ENCODE measurements at places on chromosomes 2 and 18.

DNA sequence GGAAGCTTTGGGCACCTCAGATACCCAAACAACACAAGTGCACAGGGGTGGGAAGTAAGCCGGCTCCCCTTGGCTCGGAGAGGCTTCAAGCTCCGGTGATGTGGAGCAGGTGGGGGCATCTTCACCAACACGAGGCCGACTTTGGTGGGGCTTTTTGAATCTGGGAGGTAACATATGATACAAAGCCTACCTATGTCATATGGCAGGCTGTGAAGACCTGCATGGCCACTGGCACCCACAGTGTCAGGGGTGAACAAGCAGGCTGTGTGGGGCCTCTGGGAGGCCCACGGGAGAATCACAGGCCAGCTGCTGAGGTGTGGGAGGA is 109.0 kb downstream of the EIPR1 start:
- DNase-seq, result no peak

- DNase-seq, result no peak
These were observed 154.7 kb downstream of the EML6 start for GRCh38 chr2:54878182-54878581.

DNA sequence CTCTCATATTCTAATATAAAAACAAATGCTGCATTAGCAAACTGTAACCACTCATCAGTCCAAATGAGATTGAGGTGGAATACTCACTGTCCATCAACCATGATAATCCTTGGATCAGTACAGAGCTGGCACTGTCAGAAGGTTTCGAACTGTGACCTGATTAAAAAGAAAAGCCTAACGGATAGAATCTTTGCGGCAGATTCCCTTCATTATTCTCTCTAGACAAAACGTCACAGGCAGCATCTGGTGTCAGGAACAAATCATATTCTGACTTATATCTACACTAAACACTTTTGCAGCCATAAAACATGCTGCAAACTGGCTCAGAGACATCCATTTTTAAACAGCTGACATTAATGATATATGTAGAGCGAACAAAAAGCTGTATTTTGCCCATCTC is 677.7 kb upstream of the NXPH2 start:
- DNase-seq, result no peak

GRCh38 chr2:208657468-208657867 is 250.9 kb downstream of the PTH2R start:
- no peak for DNase-seq

- DNase-seq, result no peak
These were observed 31.9 kb upstream of the EML4 start for GRCh38 chr2:42137125-42137841.

DNA sequence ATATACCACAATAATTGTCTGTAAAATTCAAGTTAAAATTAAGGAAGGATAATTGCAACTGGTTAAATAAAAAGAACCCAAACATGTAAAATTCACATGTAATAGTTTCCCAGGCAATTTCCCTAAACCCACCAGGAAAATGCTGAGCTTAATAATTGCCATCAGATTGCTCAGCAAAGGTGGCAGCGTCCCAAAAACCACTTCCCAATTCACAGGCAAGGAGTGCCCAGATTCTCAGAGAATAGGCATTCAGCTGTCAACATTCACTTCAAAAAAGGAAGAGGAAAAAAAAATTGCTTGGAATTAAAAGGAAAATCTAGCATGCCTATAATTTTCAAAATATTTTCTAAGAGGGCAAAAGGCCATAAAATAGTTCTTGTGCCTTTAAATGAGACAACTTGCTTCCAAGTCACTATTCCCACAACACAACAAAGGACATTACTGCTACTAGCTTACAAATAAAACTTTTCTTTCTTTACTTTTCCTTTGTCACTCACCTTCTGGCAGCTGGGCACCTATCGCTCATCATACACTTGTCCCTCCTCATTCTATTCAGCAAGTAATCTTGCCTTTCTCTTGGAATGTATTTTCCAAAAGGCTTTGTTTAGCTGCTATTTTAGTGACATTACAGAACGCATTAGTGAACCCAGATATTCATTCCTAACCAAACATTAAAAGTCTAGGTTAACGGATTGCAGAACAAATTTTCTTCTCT is 15.2 kb downstream of the SRBD1 start:
- no peak for DNase-seq

DNA sequence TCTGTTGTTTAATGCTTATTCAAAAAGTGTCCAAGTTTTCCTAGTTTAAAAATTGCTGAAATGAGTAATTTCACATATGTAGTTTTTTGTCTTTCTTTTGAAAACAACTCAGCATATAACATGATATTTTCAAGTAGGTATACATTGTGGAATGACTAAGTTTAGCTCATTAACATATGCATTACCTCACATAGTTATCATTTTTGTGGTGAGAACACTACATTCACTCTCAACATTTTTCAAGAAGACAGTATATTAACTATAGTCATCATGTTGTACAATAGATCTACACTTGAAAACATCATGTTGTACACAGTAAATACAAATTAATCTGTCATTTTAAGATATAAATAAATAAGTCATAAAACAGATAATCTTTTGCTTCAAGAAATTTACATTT is 340.0 kb downstream of the CCDC85A start:
- DNase-seq, result no peak

DNA sequence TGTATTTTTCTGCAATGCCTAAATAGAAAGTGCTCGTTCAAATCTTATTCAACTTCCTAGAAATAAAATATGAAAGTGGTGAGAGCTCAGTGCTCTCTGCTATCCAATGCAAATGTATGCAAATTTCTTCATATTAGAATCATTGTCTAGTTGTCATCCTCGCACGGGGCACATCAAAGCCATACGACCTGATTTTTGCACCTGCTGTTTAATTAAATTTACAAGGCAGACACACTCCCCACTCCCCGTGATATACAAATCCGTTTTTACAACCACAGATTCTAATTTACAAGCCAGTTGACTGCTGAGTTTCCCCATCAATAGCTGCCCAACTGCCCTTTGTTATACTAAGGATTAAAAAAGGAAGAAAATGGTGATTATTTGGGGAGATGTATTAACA is 284.6 kb downstream of the RNF144A start:
- no peak for DNase-seq

DNA sequence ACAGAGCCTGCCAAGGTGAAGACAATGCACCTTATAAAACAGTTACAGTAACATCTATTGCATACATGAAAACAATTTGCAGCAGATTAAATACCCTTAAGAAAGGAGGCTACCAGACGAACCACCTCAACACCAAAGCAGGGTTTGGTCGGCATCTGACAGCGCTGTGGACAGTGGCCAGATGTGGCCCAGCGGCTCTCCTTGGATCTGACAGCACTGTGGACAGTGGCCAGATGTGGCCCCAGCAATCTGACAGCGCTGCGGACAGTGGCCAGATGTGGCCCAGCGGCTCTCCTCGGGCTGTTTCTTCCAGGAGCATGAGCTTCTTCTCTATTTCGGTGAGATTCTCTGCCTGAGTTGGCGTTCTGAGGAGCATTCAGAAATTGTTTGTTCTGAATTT is 211.6 kb downstream of the ANKRD30B start:
- DNase-seq, result no peak

DNA sequence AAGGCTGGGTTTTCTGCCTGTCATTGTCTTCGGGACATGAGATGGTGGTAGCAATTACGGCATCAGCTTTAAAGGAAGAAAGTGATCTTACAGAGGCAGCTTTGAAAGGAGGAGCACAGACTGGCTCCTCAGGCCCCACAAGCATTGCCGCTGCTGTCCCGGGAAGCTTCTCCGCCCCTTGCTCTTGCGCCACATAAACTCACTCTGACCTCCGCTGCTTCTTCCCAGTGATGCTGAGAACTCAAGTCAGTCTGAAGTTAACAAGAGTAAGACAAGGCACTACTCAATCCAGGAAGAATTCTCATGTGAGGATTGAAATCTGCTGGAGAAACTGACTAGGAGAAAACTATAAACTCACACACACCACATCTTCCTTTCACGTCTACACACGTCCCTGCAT is 112.4 kb upstream of the RIOK3 start:
- no peak for DNase-seq

- no peak for DNase-seq
These were observed 66.1 kb upstream of the EPC2 start for GRCh38 chr2:148578493-148578884.

- no peak for DNase-seq
These were observed 992.2 kb downstream of the TSN start for GRCh38 chr2:122747670-122748069.

DNA sequence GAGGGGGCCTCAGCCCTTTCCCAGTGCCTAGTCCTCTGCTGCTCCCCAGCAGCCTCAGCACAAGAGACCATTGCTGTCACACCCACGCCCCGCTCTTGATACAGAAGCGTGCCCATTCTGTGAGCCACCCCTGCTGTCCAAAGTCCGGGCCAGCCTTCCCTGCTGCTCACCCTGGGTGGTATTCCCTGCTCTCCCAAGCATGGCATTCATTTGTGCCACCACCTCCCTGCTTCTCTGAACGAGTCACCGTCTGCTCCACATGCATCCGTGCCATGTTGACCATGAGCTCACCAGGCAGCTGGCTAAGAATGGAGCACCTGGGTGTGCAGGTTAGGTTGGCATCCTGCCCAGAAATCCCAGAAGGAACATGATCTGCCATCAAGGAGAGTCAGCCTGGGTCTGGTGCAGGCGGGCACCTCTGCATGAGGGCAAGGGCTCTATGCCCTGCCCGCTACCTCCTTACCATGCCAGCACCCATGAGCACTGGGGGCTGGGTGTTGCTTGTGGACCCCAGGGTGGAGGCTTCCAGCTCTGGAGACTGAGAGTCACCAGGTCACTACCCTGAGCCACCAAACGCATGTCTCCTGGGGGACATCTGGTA is 63.0 kb downstream of the TWIST2 start:
- DNase-seq, result no peak

DNA sequence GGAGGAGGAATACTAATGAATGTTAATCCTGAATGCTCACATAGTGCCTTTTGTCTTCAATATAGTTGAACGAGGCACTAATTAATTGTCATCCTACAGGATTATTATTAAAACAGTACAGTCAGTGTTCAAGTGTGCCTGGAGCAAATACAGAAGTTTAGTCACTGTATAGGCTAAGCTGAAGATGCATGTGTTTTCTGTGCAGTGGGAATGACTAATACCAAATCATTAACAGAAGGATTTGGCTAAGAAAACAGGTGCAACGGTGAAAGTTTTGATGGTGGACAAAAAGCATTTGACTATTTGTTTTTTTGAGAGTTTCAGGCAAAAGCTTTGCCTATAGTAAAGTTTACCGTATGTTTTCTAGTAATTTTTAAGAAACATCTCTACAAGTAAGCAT is 62.8 kb downstream of the DCC start:
- DNase-seq, result no peak

DNA sequence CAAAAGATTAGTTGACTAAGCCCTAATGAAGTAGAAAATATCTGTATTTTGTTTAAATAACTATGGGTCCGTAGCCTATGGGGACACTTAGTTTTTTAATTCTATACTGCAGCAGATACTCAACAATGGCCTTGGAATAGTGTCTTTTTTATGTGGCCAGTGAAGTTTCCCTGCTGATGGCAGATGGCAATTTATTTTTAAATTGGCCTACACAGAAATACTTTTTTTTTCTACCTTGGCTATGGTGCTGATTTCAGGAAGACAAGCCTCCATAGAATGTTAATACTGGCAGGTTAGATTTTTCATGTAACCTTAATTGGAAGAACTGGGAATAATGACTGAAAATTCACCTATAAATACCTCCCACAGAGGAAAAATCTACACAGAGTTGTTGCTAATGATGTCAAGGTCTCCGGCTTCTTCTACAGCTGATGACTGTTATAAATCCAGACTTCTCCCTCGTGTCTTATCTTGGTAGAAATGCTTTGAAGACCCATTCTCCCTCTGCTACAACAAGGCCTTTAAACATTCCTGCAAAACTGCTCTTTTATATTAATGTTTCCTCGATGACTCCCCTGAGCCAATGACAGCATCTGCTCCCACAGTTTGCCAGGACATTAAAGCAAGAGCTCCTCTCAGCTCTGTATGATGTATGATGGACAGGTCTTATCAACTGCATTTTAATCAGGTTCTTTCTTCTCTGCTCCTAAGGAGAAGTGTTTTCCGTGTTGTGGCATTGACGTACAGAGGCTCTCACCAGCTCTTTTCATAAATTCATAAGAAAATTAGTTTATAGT is 29.1 kb upstream of the FAM98A start:
- no peak for DNase-seq

DNA sequence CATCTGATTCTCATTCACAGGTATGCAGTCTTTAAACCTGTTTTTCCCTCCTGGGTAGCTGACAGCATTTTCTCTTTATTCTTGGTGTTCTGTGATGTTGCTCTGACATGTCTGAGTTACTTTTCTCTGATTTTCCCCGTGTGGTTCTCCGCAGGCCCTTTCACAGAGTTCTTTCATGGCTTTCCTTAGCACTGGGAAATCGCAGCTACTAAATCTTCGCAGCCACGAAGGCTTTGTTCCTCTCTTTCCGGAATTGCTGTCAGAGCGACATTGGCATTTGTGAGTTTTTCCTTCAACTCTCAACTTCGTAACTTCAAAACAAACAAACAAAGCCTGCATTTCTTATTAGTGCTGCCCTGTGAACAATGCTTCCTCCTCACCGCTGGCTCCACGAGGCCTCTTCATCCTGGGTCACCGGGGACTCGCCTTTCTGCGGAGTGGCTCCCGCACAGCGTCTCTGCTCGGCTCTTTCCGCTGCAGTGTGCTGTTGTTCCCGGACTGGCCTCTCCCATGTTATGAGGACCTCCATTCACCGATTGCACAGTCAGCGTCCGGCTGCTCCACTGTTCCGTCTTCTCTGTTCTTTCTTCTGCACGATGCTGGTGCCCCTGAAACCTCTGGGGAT is 16.1 kb downstream of the COLEC11 start:
- DNase-seq, result no peak

DNA sequence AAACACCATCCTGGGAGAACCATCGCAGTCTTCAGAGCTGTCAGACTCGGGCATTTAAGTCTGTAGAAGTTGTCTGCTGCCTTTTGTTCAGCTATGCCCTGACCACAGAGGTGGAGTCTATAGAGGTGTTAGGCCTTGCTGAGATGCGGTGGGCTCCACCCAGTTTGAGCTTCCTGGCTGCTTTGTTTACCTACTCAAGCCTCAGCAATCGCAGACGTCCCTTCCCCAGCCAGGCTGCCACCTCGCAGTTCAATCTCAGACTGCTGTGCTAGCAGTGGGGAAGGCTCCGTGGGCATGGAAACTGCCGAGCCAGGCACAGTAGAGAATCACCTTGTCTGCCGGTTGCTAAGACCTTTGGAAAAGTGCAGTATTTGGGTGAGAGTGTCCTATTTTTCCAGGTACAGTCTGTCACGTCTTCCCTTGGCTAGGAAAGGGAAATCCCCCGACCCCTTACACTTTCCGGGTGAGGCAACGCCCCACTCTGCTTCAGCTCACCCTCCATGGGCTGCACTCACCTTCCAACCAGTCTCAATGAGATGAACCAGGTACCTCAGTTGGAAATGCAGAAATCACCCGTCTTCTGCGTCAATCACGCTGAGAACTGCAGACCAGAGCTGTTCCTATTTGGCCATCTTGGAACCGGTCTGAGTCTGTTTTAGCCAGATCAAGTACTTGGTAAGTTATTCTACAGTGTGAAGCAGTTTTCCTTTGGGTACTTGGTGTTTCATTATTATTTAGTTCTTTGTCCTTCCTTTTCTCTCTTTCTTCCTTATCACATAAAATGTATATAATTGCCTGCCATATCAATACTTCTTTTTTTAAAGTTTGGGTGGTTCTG is 71.5 kb downstream of the CDC42EP3 start:
- no peak for DNase-seq
